Hematopoietic multipotent progenitor cell (in vitro differentiated cells): ENCODE measurements at places on chromosomes 16 and 17. TPM values are rescaled to one million over a fixed set of nuclear protein-coding genes. Genes with fewer than 3 reads are reported as not detected.

GRCh38 chr16:50644729-50645128 lies 36.4 kb downstream of the SNX20 start:
- peak; percentile 58 for DNase-seq

DNA sequence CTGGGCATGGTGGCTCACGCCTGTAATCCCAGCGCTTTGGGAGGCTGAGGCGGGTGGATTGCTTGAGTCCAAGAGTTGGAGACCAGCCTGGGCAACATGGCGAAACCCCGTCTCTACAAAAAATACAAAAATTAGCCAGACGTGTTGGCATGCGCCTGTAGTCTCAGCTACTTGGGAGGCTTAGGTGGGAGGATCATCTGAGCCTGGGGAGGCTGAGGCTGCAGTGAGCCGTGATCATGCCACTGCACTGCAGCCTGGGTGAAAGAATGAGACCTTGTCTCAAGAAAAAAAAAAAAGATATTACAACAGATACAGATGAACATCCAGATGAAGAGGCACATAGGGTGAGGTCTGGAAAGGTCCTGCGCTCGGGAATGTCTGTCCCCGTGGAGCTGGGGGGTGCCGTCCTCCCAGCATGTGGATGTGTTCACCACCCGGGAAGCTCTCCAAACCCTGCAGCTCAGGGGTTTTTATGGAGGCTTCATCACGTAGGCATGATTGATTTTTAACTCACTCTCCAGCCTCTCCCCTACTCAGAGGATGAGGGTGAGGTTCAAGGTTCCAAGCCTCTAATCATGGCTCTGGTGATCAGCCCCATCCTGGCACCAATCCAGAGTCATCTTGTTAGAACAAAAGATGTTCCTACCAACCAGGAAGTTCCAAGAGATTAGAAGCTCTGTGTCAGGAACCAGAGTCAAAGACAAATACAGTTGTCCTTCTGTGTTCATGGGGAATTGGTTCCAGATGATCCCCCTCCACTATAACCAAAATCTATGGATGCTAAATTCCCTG lies 85.0 kb upstream of the DNAJA2 start:
- DNase-seq, result no peak

DNA sequence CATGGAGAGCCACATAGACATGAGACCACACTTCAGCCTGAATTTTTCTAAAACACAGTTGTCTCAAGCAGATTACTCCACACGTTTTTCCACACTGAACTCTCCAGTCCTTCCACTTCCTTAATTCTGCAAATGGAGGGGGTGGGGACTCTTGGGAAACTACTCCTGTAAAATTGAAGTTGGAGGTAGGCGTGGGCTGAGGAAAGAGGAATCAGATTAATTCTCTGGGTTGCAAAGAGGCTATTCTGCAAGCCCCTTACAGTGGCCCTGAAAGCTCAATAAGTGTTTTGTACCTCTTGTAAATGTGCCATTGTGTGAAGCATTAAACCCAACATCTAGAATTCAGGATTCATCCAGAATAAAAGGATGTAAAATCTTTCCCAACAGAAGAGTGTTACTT lies 9.6 kb downstream of the MARVELD3 start:
- no peak for DNase-seq

- DNase-seq, result no peak
These were observed 458.8 kb upstream of the HSBP1 start for GRCh38 chr16:83348991-83349390.

- DNase-seq, result no peak
These were observed 127.9 kb downstream of the AXIN2 start for GRCh38 chr17:65433592-65433991.

GRCh38 chr17:46115699-46116098 lies 77.5 kb downstream of the KANSL1 start:
- DNase-seq, result no peak

DNA sequence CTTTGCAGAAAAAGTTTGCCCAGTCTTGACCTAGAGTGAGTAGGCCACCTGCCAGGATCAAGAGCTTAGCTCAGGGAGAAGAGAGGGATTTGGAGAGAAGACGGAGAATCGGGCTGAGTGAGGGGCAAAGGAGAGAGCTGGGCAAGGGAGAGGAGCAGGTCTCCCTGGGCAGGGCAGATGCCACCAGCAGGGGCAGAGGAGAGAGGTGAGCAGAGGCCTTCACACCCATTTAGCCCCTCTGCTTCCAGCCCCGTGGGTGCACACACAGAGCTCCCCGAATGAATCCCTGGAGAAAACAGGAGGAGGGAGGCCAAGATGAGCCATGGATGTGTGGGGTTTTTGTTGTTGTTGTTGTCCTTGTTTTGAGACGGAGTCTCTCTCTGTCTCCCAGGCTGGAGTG lies 29.2 kb downstream of the TBX4 start:
- no peak for DNase-seq

GRCh38 chr16:31229501-31229900 lies 12.6 kb upstream of the PYDC1 start:
- peak; percentile 46 for DNase-seq

GRCh38 chr16:84284154-84284722 lies 10.4 kb upstream of the WFDC1 start:
- no peak for DNase-seq

The FBXO39 gene
- total RNA-seq, result 0.81 TPM

The SHISA6 gene
- total RNA-seq, result under 0.01 TPM

The PDILT gene
- not detected for total RNA-seq

The KRTAP4-2 gene
- total RNA-seq, result not detected
